WTC11 (cell line): ENCODE measurements at places on chromosomes 5 and 9. TPM values are rescaled to one million over a fixed set of nuclear protein-coding genes. Genes with fewer than 3 reads are reported as not detected.

NADK2 gene
- total RNA-seq: 11.7 to 18.2 TPM (median 17.0 TPM) in 3 replicates

GZMA gene
- total RNA-seq: not detected in 3 replicates

WWC1 gene
- 29.1 to 48.4 TPM (median 31.6 TPM) in 3 replicates for total RNA-seq

NRG2 gene
- total RNA-seq: 0.44 to 0.73 TPM (median 0.46 TPM) in 3 replicates

PCDHA12 gene
- 9.6 to 10.7 TPM (median 10.1 TPM) in 3 replicates for total RNA-seq

DNAJB5 gene
- total RNA-seq: 26.7 to 30.0 TPM (median 28.6 TPM) in 3 replicates

SPINK5 gene
- 5.9 to 10.5 TPM (median 8.4 TPM) in 3 replicates for total RNA-seq

FOXD4L3 gene
- not detected in 3 replicates for total RNA-seq

SHISAL2B gene
- total RNA-seq: 11.1 to 15.2 TPM (median 14.8 TPM) in 3 replicates

CARTPT gene
- not detected in 3 replicates for total RNA-seq

DNA sequence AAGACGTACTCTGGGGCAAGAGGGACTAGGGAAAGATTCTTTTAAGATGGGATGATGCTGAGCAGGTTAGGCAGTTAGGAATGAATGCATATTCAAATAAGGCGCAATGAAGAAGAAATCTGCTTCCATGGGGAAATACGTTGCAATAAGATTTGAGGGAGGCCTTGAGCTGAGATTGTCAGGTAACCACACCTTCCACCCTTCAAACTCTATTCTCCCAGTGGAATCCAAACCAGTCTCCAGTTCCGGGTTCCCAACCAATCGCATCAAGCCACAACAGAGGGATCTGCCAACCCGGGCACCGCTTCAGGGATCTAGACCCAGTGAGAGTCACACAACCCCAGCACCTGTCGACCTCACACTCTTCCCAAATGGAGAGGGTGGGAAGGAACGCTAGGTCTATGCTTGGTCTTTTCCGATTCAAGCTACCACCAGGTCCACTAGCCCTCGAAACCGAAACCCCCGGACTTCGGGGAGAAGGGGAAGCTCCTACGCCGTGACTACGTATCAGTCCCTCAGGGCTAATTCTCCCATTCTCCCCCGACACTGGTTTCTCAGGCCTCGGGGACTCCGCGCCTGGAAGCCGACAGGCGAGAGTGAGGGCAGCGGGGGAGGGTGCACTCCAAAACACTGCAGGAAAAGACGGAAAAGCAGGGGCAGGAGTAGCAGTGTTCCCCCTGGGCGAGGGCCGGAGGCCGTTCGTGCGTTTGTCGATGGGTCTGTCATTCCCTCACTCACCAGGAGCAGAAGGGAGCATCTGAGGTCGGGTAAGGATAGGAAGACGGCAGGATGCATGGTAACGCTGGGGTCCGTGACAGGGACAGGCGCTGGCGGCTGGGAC lies 534 bp downstream of the ERP44 start:
- DNase-seq: peak; percentile 72

- DNase-seq: no peak
Observed at GRCh38 chr5:14161825-14162556, 18.8 kb downstream of the TRIO start.

DNA sequence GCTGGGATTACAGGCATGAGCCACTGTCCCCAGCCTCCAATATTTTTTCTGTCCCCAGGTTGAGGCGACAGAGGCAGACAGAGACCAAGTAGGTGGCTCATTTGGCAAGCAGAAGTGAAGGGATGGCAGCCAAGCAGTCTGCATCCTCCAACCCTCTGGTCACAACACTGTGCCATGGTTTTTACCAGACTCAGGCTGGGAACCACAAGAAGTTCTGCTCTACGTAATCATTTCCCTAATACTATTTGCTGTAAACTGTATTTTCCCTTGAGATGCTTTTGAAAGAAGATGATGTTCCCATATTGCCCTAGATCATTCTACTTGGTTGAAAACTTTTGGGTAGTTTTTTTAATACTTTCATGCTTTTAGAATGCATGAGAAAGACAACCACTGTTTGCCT lies 40.5 kb downstream of the PTTG1 start:
- DNase-seq: no peak

DNA sequence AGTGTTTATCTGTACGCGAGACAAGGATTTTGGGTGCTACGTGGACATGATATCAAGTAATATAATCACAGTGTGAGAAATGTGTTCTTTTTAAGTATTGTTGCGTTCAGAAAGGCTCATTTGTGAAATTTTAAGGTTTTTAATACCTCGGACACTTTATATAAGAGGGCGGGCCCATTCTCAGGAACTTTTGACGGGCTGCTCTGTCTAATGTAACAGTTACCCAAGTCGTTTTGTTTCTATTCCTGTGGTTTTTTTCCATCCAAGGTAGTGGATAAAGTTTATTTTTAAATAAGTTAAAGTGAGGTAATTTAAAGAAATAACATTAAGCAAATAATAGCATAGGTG lies 525 bp downstream of the SRP19 start:
- DNase-seq: no peak

DNA sequence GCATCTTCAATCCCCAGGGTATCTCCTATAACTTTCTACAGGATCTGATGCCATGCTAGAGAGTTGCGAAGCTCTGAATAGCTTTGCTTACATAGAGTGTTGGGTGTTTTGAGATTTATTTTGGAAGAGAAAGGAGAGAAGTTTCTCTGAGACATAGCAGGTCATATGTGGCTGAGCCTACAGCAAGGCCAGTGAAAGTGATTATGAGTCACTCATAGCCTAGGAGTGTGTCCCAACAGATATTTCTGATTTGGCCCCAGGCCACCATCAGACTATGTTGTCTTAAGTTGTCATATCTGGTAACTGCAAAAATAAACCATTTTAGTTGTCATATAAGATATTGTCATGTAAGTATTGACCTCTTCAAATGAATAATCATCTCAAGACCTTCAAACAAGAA lies 132.0 kb upstream of the RAI14 start:
- DNase-seq: no peak

DNA sequence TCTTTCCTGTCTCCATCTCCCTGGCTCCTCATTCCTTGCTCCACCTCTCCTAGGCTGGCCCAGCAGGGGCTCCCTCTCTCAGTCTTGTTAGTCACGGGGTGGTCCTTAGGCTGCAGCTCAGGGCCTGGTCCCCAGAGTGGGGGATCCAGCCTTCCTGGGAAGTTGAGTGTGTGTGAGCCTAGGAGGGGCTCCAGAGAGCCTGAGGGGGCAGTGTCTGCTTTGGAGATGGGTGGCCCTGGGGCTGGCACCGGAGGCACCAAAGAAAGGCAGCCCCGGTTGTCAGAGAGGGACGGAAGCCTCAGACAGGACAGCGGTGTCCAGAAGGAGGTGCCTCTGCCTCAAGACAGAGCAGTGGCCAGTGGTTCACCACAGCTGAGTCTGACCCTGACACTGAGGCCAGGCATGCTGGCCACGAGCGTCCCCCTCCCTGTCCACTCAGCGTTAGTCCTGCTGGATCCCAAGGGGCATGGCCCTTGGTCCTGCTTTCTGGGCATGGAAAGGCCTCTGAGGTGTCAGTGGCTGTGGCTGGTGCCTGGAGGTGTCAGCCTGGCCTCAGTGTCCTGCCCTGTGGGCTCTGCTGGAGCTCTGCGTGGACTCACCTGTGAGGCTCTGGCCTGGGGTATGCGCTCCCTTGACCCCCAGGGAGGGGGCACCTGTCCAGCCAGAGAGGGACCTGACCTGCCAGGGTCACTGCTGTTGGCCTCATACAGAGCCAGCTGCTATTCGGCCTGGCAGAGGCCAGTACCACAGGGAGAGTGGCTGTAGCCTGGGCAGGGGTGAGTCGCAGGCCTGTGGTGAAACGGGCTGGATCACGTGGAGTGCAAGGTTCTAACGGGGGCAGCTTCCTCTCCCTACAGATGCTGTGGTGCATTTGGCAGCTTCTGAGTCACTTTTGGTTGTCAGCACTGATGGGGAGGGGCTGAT lies 130.6 kb downstream of the CACNA1B start:
- no peak for DNase-seq

GRCh38 chr5:94969174-94969573 lies 315.7 kb downstream of the MCTP1 start:
- no peak for DNase-seq

- DNase-seq: no peak
Observed at GRCh38 chr9:132740526-132741309, 70.5 kb downstream of the GTF3C4 start.

DNA sequence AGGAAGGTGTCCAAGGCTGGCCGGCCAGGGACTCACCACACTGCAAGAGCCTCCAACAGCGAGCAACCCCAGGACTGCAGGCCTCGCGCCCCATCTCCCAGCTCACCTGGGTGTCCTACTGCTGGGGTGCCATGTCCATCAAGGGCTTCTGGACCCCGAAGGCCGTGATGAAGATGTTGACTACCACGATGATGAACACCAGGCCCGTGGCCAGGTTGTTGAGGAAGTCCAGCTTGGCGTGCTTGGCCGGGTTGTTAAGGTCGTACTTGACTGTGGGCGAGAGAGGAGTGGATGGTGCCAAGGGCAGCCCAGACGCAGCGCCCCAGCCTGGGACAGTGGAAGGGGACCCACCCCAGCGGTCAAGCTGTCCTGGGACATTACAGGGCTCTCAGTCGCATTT lies 9.3 kb downstream of the NINJ1 start:
- peak; percentile 4 for DNase-seq

DNA sequence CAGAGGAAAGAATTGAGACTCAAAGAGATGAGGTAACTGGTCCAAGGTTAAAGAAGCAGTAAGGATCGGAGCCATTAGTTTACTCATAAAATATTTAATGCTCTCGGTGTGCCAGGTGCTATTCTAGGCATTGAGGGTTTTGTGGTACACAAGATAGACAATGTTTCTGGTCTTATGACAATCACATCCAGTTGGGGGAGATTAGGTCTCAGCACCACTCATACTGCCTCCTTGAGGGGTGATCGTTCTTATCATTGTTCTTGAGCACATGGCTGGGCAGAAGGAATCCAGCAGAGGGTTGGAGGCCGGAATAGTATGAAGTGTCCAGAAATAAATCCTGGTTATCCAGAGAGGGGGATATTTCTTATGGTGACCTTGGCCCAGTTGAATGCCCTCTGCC lies 40.7 kb upstream of the LCP2 start:
- DNase-seq: no peak

DNA sequence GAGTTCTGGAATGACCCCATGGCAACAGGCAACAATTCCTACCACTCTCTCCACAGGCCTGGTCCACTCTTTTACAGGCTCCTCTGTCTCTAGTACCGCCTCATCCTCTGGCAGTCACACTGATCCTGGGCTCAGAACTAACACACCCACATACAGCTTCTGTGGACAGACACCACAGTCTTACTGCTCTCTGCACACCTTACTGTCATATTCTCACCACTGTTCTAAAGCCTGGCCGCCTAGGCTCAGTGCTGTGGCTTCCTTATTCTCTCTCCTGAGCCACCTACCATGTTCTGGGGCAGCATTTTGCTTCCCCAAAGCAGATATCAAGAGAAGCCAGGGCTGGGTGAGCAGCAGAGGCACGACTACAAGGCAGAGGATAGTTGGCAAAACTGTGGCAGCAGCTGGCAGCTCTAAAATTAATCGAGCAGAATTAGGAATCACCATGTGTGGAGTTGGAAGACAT lies 14.8 kb downstream of the REEP5 start:
- no peak for DNase-seq

DNA sequence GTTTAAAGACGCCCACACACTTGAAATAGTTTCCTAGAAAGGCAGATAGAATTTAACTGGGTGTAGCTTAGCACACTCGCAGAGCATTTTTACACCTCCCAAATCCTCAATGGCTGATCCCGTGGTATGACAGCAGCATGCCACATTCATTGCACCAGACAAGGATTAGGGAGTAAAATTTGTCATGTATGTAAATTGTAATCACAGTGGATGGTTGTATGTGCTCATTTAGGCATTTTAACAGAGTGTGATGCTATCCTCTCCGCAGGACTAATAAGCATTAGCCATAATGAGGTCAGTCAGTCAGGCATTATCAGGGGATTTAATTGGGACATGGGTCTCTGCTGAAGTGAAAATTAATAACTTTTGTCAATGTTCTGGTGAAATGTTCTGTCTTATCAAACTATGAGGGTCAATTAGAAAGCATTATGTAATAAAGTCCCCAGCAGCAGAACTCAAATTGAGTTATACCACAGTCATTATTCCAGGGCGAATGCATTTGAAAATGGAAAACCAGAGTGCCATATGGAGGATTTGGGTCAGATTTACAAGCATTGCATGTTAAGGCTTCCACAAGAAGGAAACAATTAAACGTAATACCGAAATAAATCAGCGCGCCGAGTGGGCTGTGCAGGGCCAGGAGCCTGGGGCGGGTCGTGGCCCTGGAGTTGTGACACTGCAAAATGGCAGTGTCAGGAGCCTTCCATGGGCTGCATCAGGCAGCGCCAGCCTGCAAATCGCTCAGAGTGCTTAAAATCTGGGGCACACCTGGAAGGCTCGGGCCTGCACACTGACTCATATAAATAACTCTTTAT lies 602.2 kb downstream of the BNC2 start:
- no peak for DNase-seq

DNA sequence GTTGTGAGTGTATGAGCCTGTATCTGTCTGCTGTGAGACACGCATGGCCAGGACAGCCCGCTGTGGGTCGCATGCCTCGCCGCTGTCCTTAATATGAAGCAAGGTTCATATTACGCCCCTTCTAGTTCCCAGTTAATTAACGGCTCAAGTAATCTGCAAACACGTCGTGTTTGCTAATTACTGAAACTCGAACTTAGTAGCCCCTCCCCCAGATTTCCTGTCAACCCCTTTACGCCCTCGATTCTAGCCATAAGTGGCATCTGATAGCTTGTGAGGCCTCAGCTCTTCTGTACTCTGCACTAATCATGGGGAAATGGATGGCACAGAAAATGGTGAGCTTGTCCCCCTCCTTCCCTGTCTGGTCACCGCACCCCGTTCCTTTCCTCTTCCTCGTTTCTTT lies 116.9 kb upstream of the OTULINL start:
- DNase-seq: no peak

GRCh38 chr9:70566066-70566465 lies 151.6 kb upstream of the KLF9 start:
- no peak for DNase-seq

- DNase-seq: no peak
Observed at GRCh38 chr5:26231316-26231715, 807.1 kb downstream of the CDH9 start.

GRCh38 chr5:178941361-178941760 lies 363 bp downstream of the ZNF454 start:
- no peak for DNase-seq

DNA sequence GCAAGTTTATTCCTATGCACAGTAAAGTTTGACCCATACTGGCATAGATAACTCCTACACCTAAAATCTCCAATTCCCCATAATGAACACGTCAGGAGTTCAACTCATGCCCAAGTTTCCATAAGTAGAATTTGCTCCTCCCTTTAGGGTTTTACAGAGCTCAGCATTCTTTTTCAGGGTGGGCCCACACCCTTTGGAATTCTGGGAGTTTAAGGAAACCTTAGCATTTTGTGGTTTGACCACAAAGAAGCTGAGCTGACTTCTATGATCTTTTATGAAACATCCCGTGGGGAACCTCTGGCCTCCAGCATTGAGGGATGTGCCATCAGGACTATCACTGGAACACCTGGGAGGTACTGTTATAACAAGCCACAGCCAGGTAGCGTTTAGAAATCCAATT lies 220.6 kb upstream of the MAP3K1 start:
- DNase-seq: no peak

- no peak for DNase-seq
Observed at GRCh38 chr9:81379655-81380054, 309.7 kb downstream of the TLE1 start.
